ENCODE measurements at places on chromosomes 3 and 15.

GRCh38 chr3:196835086-196835485 is 32.6 kb upstream of the SENP5 start:
- DNase-seq: no peak

GRCh38 chr3:180575571-180575970 is 26.4 kb upstream of the TTC14 start:
- DNase-seq: no peak

- peak; percentile 46 for DNase-seq
These were observed 767 bp downstream of the GLT8D1 start for GRCh38 chr3:52704611-52705437.

GRCh38 chr3:9732740-9733115 is 1.2 kb downstream of the BRPF1 start:
- peak; percentile 46 for DNase-seq

DNA sequence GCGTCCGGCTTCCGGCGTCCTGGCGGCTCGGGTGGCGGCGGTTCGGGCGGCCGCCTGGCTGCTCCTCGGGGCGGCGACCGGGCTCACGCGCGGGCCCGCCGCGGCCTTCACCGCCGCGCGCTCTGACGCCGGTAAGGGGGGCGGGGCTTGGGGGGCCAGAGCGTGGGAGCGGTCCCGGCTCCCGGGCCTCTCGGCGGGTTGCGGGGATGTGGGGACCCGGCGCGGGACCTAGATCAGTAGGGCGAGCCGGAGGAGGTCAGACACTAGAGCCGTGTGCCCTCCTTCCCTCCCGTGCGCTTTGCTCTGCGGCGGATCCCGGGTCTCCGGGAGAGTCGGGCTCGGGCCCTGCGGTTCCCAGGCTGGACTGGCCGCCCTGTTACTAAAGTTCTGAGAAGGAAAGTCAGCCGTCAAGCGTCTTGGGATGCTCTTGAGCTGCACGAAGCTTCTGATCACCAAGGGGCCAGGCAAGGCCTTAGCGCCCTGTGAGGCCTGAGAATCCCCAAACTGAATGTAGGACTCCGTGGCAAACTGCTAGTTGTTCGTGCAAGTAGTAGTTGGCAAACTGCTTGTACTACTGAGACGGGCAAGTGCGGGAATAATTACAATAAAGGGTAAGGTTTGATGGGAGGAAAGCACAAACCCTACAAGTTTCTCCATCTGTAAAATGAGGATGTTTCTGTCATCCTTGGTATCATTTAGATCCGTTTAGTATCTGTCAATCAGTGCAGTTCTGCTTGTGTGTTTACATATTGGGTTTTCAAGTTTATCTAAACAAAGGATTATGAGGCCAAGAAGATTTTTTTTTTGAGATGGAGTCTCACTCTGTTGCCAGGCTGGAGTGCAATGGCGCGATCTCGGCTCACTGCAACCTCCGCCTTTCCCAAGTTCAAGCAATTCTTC is 587 bp downstream of the PIGX start:
- DNase-seq: peak; percentile 68

DNA sequence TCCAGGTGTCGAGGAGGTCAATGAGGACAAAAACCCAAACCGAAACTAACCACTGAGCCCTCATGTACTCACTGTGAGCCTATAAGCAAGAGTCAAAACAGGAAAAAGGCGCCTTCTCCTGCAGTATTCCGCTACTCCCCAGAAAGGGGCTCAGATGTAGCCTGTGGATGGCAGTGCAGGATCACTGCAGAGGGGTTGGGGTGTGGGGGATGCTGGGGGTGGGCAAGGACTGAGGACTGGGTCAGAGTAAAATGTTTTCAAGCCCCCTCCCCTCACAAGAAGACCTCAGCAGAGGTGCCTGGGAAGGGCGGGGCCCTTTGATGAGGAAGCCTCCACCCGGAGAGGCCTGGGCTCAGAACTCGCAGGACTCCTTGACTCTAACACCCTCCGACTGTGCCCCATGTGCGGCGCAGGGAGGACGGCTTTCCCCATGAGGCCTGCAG is 170.1 kb downstream of the OSBPL10 start:
- DNase-seq: no peak

DNA sequence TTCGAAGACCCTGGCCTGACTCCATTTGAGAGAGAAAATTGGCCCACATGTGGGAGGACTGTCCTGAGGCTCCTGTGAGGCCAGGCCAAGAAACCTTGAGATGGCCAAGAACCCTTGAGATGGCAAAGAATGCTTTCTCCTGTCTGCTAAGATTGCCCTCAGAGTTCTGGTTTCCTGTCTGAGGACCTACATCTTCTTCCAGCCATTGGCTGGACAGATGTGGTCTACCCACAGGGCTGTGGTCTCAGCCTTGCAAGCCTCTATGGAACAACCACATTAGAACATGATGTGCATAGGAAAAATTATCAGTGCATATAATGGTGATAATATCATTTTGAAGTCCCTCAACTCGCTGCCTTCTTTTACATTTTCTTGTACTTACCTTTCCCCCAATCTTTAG is 10.8 kb upstream of the RASA2 start:
- peak; percentile 78 for DNase-seq

GRCh38 chr3:188754267-188754666 is 417.5 kb upstream of the TPRG1 start:
- DNase-seq: no peak

- DNase-seq: no peak
These were observed 14.1 kb downstream of the IL17RD start for GRCh38 chr3:57151021-57151449.

- no peak for DNase-seq
These were observed 291.9 kb downstream of the MAGI1 start for GRCh38 chr3:65746848-65747247.

DNA sequence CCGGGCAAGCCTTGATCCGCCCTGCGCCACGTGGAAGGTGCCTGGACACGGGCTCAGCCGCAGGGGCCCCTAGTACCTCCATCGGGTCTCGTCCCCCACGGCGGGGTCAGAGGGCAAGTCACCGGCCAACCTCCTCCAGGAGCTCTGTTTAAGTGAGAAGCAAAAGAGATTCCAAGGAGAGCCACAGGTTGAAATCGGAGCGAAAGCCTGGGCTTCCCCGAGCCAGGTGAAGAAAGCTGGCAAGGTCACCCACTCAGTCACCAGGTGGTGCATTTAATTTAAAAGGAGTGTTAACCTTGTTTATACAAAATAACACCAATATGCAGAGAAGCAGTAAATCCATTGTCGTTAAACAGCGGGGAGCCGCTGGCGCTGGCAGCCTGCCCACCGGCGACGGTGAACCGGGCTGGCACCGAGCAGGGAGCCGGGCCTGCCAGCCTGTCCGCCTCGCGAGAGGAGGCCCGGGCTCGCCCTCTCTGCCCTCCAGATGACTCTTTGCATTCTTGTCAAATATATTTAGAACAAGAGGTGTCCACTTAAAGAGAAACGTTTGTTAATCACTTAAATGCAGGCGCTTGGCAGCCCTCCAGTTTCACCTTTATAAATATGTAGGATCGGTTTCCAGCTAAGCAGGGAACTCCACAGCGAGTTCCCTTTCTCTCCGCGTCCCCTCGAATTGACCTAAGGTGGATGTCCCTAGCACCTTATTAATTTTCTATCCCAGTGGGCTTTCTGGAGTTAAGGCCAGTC is 277.3 kb upstream of the NR2F2 start:
- peak; percentile 39 for DNase-seq

DNA sequence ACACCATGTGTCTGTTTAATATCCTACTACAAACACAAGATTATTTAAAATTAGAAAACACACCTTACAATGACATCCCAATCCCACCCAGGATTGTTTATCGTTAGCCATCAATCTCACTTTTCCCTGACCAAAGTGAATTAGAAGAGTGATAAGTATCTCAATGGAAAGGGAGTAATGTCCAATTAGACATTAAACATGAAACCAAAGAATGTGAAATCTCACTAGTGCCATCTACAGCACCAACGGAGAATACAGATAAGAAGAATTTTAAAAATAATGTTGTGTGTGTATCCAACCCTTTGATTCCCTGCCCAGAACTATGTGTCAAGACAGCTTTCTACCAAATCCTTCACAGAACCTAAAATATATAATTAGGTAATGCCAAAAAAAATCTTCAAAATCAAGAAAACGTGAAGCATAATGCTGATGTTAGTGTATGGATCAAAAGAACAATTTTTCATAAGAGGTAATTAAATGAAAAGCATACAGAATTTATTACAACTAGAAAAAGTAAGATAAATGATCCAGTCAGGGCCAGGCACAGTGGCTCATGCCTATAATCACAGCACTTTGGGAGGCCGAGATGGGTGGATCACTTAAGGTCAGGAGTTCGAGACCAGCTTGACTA is 64.2 kb downstream of the SCAPER start:
- DNase-seq: peak; percentile 50

GRCh38 chr3:54008099-54008498 is 114.3 kb upstream of the CACNA2D3 start:
- DNase-seq: no peak

All from hematopoietic multipotent progenitor cell treated with erythropoietin and hydrocortisone succinate and interleukin-3 and kit ligand, for 6 days (in vitro differentiated cells).